H9 (cell line): ENCODE measurements at places on chromosomes 3 and 15.

DNA sequence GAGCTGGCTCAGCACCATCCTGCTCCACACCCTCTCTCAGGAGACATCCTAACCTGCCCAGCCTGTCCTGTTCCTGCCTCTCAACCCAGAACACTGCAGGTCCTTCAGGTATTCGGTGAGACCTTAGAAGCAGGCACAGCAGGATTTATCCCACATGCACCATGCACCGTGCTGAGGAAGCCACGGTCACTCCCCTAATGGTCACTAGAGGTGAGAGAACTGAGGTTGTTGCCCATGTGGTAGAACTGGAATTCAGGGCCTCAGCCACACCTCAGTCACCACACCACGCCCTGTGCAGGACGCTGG is 36.9 kb downstream of the APBA2 start:
- H3K27me3 ChIP-seq, result no peaks in the 10 kb centered on the region
- no peak overlapping the region for H3K27ac ChIP-seq
- H3K4me1 ChIP-seq, result no peaks in the 10 kb centered on the region
- no peak overlapping the region for H3K4me3 ChIP-seq
- peaks cover 8% of the 10 kb centered on the region for H3K36me3 ChIP-seq
- DNase-seq, result no peak

GRCh38 chr3:69088063-69088462 is 3.3 kb downstream of the ARL6IP5 start:
- no peaks in the 10 kb centered on the region for H3K27me3 ChIP-seq
- H3K4me1 ChIP-seq, result peaks cover 15% of the 10 kb centered on the region
- no peak for DNase-seq
- no peak overlapping the region for H3K4me3 ChIP-seq
- no peaks in the 10 kb centered on the region for H3K36me3 ChIP-seq

- H3K36me3 ChIP-seq, result no peaks in the 10 kb centered on the region
- H3K27ac ChIP-seq, result no peak overlapping the region
- DNase-seq, result no peak
- no peak overlapping the region for H3K4me3 ChIP-seq
- H3K27me3 ChIP-seq, result no peaks in the 10 kb centered on the region
- H3K4me1 ChIP-seq, result peaks cover 11% of the 10 kb centered on the region; the same call in 1 of the 2 replicates
Observed at GRCh38 chr15:78321041-78321570, 19.0 kb upstream of the CRABP1 start.

DNA sequence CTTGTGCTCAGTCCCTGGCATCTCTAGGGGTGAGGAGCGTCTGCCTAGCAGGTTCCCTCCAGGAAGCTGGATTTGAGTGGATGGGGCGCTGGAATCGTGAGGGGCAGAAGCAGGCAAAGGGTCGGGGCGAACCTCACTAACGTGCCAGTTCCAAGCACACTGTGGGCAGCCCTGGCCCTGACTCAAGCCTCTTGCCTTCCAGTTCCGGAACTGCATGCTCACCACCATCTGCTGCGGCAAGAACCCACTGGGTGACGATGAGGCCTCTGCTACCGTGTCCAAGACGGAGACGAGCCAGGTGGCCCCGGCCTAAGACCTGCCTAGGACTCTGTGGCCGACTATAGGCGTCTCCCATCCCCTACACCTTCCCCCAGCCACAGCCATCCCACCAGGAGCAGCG is 5.0 kb downstream of the RHO start:
- DNase-seq, result no peak
- H3K36me3 ChIP-seq, result no peaks in the 10 kb centered on the region; the same call in 2 of the 3 replicates
- H3K27ac ChIP-seq, result no peak overlapping the region
- no peak overlapping the region for H3K4me3 ChIP-seq
- peaks cover 15% of the 10 kb centered on the region; the same call in 1 of the 2 replicates for H3K4me1 ChIP-seq
- H3K27me3 ChIP-seq, result no peaks in the 10 kb centered on the region
